ENCODE measurements at places on chromosomes 16 and 17. TPM values are rescaled to one million over a fixed set of nuclear protein-coding genes. Genes with fewer than 3 reads are reported as not detected.

The PRSS33 gene
- total RNA-seq, result not detected

GRCh38 chr17:79090443-79091225 lies 16.0 kb downstream of the ENGASE start:
- no peak for DNase-seq

- DNase-seq, result no peak
Observed at GRCh38 chr16:13982451-13982850, 62.5 kb downstream of the ERCC4 start.

DNA sequence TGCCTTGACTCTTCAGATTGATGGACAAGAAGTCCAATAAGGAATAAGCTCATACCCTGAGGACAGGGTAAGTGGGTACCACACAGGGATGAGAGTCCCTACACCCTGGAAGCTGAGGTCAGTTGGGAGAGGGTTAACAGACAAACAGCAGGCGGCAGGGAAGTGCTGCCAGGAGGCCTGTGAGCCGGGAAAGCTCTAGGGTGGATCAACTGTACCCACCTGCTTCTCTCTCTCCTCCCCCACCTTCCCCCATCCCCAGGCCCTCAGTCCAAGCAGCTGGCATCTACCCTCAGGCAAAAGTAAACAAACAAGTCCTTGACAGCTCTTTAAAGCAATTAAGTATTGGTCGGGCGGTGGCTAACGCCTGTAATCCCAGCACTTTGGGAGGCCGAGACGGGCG lies 20.7 kb upstream of the MYLK3 start:
- no peak for DNase-seq

The MARCHF10 gene
- 2.1 TPM for total RNA-seq

- peak; percentile 45 for DNase-seq
Observed at GRCh38 chr16:70611224-70611598, 35.1 kb upstream of the IL34 start.

DNA sequence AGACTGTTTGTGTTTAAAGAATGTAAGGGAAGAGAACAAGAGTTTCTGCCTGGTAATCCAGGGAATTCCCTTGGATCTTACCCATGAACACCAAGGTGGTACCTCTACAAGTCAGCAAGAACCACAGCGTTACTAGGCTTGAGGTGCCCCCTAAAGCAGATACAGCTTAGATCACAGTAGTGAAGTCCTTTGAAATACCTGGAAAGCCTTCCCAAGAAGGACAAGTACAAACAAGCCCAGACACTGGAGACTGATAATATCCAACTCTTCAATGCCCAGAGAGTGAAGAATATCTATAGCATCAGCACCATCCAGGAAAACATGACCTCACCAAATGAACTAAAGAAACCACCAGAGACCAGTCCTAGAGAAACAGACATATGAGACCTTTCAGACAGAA lies 3.8 kb upstream of the APPBP2 start:
- DNase-seq, result no peak
